Daoy (cell line): ENCODE measurements at places on chromosomes 6 and 20. TPM values are rescaled to one million over a fixed set of nuclear protein-coding genes. Genes with fewer than 3 reads are reported as not detected.
A peak's percentile ranks its signal among the peaks of the same experiment; 100 is the strongest.

RFX6 gene
- total RNA-seq = not detected in 2 replicates

CAPN11 gene
- not detected in 2 replicates for total RNA-seq

RCAN2 gene
- total RNA-seq = 1.6 and 2.0 TPM in 2 replicates

TGM3 gene
- total RNA-seq = 0.06 TPM in 1 of 2 replicates, not detected in the other

ARID1B gene
- 15.7 and 16.3 TPM in 2 replicates for total RNA-seq

OR2H2 gene
- not detected in 2 replicates for total RNA-seq

GRCh38 chr6:55069132-55069781 is 105.1 kb upstream of the HCRTR2 start:
- peak; percentile 2 for DNase-seq

DNA sequence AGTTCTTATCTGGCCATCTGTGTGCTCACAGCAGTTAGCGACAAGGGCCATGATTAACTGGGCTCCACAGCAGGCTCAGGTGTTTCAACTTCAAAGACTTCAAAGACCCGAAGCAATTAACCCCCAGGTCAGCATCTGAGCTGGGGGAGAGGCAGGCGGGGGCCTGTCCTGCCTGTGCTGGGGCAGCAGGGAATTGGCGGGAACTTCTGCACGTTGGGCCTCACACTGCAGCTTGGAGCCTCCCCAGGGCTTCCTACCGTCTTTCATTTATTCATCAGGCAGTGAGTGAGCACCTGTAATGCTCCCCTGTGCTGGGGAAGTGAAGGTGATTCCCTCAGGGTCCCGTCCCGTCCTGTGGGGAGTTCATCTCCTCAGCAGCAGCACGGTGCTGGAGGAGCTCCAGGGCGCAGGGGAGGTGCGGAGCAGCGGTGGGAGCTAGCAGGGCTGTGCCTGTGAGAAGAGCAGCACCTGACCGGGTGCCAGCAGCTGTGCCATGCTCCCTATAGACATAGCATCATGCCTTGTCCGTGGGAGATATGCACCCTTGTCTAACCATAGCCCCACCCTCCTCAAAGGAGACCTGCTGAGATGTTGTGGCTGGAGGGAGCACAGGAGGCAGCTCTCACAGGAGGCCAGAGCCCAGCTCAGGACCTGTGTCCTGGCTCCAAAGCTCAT is 51.8 kb upstream of the FRMD1 start:
- no peak for DNase-seq

GRCh38 chr20:38692436-38693411 is 31.6 kb upstream of the SLC32A1 start:
- DNase-seq = peak; percentile 34

DNA sequence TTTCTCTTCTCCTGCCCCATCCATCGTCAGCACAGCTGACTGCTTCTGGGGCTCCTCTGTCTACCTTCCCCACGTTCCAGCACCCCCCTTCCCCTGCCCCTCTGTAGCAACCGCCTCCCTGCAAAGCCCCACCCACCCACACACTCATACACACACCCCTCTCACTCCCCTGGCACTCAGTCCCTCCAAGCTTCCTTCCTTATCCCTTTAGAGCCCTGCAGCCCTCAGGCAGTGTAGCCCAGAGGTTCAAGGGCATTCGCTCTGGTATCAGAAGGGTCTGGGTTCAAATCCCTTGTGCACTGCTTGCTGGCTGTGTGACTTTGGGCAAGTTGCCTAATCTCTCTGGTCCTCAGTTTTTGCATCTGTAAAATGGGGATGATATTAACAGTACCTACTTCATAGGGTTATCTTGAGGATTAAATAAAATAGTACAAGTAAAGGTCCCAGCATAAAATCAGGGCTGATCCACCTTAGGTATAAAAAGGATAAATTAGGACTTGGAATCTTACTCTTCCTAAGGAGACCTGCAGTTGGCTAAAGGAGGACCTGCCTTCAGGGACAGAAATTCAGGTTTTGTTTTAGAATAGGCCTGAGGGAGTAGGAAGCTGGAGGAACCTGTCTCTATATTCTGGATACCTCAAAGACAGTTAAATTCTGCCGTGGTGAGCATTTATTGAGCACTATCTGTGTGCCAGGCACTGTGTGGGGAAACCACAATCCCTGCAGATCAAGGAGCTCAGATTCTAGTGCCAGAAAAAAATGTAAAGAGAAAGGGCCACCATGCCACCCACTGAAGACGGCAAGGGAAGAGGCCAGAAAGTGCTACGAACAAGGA is 94.1 kb downstream of the SNX5 start:
- DNase-seq = no peak

DNA sequence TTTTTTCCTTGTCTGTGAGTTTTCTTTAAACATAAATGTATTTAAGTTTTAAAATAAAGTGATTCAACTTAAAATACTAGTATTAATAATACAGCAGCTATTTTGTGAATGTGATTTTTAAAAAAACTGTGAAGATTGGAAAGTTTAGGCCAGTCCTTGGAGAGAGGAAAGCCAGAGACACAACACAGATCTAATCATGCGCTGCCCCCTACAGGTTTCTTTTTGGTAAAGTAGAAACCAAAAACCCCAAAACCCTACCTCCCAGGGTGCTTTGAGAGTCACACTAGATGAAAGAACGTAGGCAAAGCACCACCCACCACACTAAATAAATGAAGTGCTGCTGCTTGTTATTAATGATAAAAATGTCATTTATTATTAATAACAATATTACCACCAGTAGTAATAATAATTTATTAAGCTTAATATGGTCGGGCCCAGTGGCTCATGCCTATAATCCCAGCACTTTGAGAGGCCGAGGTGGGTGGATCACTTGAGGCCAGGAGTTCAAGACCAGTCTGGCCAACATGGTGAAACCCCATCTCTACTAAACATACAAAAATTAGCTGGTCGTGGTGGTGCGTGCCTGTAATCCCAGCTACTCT is 33.7 kb downstream of the SLC9A8 start:
- peak; percentile 36 for DNase-seq

- DNase-seq = no peak
These were observed 98.6 kb downstream of the OGFRL1 start for GRCh38 chr6:71387179-71387578.

DNA sequence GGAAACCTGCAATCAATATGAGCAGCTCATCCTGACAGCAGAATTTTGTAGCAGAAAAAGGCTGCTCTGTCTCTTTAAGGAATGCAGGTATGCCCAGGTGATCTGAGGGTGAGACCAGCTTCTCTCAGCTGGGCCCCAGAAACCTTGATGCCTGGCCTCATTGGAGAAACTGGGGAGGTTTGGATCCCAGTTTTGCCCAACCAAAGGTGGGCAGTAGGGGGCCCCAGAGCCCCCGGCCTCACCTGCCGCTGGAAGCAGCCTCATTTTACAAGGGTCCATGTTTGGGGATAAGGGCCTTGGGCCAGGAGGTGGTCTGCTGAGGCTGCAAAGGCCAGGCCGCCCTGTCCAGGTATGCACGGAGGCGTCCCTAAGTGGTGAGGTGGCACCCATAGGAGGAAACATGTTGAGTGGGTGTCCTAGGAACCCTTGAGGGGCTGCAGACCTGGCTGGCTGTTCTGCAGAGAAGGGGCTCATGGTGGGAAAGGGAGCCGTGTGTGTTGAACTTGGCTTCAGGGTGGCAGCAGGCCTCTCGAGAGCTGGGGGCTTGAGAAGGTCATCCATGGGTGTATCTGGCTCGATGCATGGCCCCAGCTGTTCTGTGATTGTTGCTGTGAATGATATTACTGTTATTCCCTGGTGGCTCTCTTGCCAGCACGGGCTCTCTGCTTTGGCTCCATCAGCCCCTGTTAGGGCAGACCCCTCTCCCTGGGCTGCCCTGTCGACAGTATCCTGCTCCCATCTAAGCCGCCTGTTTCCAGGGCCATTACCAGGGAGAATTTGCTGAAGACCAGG is 208.4 kb downstream of the CDH4 start:
- DNase-seq = no peak

- no peak for DNase-seq
These were observed 6.1 kb upstream of the LEMD2 start for GRCh38 chr6:33794910-33795623.

DNA sequence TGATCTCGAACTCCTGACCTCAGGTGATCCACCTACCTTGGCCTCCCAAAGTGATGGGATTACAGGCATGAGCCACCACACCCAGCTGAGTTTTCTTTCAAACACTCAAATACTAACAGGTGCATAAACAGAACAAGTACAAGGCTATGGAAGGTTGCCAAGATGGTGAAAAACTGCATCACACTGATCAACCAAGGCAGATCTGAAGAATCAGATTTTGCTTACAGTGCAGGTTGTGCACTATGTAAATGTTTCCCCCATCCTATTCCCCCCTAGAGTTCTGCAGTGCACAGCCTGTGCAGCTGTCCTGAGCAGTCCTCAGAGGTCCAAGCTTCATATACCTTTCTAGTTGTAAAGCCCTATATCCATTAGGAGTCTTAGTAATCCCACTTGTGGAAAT is 73.0 kb downstream of the GFRA4 start:
- no peak for DNase-seq

DNA sequence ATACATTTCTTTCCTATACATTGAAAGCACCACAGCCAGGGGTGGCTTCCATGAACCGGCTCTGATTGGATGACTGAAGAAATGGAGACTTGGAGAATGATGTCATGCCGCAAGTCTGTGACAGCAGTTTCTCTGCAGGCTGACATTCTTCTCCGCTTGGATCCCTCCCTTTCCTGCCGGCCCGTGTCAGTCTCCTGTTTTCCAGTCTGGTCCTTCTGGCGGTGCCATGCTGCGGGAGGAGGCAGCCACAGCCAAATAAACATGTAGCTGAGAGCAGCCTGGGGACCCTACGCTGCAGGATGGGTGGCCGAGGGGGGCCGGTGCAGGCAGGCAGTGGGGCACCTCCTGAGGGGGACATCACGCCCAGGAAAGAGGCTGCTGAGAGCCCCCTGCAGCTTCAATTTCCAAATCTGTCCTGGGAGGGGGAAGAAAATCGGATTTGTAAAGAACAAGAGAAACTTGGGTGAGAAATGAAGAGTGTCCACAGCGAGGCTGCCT is 178.0 kb downstream of the TAF4 start:
- no peak for DNase-seq

DNA sequence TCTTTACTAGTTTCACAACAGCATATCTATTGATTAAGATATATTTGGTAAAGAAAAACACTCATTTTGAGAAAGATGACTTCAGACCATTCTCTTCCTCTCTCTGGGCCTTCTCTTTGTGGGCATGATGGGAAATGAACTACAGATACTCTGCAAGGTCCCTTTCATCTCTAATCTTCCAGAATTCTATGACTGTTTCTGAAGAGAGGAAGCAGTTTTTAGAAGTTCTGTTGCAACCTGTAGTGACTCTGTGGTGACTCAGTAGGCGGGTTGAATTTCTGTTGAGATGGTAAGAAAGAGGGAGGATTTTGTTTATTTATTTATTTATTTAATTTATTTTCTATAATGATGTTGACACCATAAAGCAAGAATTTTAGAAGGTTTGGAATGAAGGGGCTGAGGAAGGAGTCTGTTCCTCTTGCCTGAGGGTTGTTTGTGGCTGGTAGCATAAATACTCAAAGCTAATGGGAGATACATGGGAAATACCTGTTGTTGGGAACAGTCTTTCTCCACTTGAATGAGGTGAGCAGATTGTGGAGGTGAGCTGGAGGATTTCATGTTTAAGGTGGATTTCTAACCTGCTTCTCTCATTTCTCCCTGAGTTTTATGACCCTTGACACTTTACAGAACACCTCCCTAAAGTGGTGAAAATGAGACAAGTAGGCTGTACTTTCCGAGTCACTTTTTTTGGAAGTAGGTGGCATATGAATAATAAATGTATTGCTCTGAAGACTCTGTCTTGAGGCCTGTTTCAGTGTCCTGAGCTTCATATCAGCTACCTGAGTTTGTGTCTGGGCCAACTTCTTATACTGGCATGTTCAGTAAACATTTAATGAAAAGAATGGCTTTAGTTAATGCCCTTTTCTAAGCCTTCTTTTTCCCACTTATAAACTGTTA is 15.0 kb downstream of the ACSS2 start:
- DNase-seq = peak; percentile 25

GRCh38 chr6:3195695-3196497 is 31.6 kb downstream of the TUBB2B start:
- DNase-seq = peak; percentile 37

- DNase-seq = no peak
These were observed 15.7 kb downstream of the GMDS start for GRCh38 chr6:2229742-2230141.

- no peak for DNase-seq
These were observed 51.6 kb upstream of the DACT2 start for GRCh38 chr6:168371185-168371584.

GRCh38 chr6:18148304-18149025 is 6.4 kb downstream of the TPMT start:
- DNase-seq = peak; percentile 77

GRCh38 chr6:20213271-20213798 is 1.1 kb upstream of the MBOAT1 start:
- no peak for DNase-seq

DNA sequence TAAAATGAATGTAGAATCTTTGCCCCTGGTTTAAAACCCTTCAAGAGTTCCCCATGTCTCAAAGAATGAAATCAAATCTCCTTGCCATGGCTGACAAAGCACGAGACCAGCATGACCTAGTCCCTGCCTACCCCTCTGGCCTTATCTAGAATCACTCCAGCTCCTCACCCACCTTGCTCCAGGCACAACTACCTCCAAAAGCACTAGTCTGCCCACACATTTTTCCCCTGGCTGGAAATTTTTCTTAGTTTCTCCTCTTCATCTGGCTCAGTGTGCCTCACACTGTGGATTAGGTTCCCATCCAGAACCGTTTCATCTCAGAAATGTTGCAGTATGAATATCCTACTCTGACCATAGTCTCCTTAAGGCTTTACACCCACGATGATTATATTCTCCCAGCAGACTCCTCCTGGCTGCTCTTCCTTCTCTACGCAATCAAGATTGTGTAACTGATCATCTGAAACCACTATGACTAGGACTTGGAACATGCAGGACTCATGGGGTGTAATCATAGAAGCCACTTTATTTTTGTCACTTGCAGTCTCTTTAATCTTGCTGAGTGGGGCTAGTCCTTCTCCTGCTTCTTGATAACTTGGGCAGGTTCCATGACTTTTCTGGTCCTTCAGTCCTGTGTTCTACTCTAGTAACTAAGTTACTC is 7.8 kb upstream of the MRS2 start:
- peak; percentile 28 for DNase-seq
